Left ventricle myocardium inferior (tissue), 1 donor: ENCODE measurements at places on chromosomes 12 and 14. TPM values are rescaled to one million over a fixed set of nuclear protein-coding genes. Genes with fewer than 3 reads are reported as not detected.

DNA sequence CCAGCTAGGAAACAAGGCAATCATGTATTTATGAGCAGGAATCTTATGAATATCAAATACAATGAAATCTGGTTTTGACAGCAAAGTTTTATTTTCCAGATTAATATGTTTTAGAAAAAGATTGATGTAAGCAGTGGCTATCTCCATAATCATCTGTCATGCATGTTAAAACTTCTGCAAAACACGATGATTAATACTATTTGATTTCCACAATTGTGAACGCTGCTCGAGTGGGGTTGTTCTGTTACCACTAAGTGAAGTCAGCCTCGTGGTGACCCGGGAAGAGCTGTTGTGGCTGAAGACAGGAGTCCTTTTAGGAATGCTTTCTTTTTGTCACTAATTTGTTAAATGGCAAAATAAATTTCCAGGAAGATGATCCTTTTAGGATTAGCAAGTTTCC, 9.4 kb downstream of the CFAP251 start:
- no peaks in the 10 kb centered on the region for H3K36me3 ChIP-seq
- DNase-seq, result no peak
- H3K27ac ChIP-seq, result no peak overlapping the region
- H3K4me3 ChIP-seq, result no peak overlapping the region
- H3K27me3 ChIP-seq, result no peaks in the 10 kb centered on the region

- no peak for DNase-seq
- no peaks in the 10 kb centered on the region for H3K36me3 ChIP-seq
- no peaks in the 10 kb centered on the region for H3K4me1 ChIP-seq
- no peak overlapping the region for H3K27ac ChIP-seq
- no peak overlapping the region for H3K4me3 ChIP-seq
Measured at GRCh38 chr12:44497044-44497443, 379.1 kb downstream of the NELL2 start.

DNA sequence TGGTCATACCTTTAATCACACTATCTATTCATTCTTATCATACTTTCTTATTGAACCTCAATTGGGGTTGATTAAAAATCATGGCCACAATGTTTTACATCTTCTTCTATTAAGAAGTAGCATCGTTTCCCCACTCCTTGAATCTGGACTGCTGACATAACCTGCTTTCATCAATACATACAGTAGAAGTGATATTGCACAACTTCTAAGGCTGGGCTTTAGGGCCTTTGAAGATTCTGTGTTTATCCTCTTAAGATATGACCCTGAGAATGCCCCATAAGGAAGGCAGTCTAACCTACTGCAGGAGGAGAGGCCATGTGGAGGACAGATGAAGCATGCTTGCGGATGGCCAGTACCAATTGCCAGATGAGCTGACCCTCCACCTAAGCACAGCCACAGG, 1142.8 kb upstream of the SEL1L start:
- no peak overlapping the region for H3K4me3 ChIP-seq
- no peaks in the 10 kb centered on the region for H3K36me3 ChIP-seq
- no peaks in the 10 kb centered on the region for H3K4me1 ChIP-seq

GRCh38 chr14:54420478-54421142, 20.6 kb downstream of the CNIH1 start:
- H3K36me3 ChIP-seq, result peaks cover 5% of the 10 kb centered on the region
- no peaks in the 10 kb centered on the region for H3K4me1 ChIP-seq
- H3K27ac ChIP-seq, result no peak overlapping the region

- no peaks in the 10 kb centered on the region for H3K4me1 ChIP-seq
- DNase-seq, result no peak
- H3K4me3 ChIP-seq, result no peak overlapping the region
- H3K36me3 ChIP-seq, result no peaks in the 10 kb centered on the region
Measured at GRCh38 chr14:81980601-81981306, 447.1 kb upstream of the SEL1L start.

DNA sequence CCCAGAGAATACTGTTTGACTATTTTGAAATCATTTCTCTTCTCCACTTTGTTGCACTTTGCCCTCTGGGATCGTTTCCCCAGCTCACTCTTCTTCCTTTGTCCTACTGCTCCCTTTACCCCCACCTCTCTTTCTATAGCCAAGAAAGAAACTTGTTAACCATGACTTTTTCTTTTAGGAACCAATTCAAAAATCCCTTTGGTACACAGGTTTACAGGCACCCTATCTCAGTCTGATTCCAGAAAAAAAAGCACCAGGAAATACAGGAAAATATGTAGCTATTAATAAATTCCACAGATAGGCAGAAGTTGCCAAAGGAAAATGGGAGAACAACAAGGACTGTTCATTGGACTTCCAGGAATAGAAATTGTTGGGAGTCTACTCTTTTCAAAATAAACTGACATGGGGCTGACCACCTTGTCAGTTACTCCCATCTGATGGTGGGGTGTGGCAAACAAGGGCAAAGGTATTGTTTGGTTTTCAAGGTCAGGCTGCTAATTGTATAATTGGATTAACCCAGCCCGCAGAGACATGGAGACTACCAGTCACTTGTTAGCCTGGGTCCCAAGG, 82.4 kb downstream of the CRADD start:
- DNase-seq, result no peak
- no peaks in the 10 kb centered on the region for H3K27me3 ChIP-seq
- peaks cover 56% of the 10 kb centered on the region for H3K4me1 ChIP-seq
- H3K27ac ChIP-seq, result peak overlapping the region; percentile 42
- no peak overlapping the region for H3K4me3 ChIP-seq

DNA sequence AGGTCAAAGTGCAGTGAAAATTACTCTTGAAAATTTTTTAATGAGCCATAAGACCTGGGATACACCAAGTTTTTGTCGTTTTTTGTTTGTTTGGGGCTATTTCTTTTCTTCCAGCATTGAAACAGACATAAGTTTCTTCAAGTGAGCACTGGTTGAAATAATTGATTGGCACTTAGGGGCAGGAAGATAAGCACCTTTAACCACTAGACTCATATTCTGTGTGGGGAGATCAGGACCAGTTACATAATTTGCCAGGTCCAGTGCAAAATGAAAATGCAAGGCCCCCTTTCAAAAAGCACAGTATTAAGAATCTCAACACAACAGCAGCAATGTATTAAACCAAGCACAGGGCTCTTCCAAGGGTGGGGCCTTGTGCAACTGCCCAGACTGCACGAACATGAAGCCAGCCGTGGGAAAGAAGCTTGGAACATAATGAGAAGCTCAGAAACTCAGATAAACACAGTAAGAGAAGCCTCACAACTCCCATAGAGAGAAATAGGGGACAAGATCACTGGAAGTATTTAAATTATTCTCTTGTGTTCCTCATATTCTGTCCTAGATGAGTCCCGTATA, 3.2 kb upstream of the TCP11L2 start:
- H3K4me1 ChIP-seq, result peaks cover 55% of the 10 kb centered on the region
- H3K27ac ChIP-seq, result peak overlapping the region; percentile 98
- no peaks in the 10 kb centered on the region for H3K27me3 ChIP-seq
- no peaks in the 10 kb centered on the region for H3K36me3 ChIP-seq

GRCh38 chr12:122994140-122994675, 13.7 kb downstream of the ARL6IP4 start:
- no peak overlapping the region for H3K27ac ChIP-seq
- no peak for DNase-seq
- no peak overlapping the region for H3K4me3 ChIP-seq
- no peaks in the 10 kb centered on the region for H3K27me3 ChIP-seq
- H3K36me3 ChIP-seq, result peaks cover 56% of the 10 kb centered on the region
- H3K4me1 ChIP-seq, result peaks cover 18% of the 10 kb centered on the region

DNA sequence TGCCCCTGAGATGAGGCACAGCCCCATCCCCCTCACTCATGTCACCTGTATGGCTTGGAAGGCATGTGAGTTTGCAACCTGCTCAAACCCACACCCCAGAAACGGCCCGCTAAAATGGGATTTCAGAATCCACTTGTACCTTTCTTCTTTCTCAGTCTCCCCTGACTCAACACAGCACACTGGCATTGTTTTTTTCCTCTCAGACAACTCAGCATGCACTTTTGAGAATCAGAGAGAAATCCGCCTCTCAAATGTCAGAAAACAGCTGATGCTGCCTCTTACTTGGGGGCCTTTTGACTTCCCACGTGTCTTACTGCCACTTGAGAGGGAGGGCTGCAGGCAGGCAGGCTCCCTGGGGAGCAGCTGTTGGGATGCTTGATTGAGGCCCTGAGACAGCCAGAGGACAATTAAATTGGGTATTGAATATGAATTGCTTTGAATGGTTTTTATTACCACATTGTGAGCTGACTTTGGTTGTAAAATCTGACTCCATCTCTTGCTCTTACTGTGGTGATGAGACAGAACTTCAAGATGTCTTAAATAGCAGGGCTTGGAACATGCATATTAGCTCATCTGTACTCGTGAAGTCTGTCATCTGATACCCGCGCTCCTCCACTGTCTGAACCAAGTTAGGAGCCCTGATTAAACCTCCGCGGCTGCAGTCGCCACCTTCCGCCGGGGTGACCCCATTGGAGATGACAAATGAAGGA, 96.6 kb downstream of the APAF1 start:
- H3K27me3 ChIP-seq, result peaks cover 31% of the 10 kb centered on the region
- H3K27ac ChIP-seq, result no peak overlapping the region
- no peaks in the 10 kb centered on the region for H3K36me3 ChIP-seq
- H3K4me3 ChIP-seq, result no peak overlapping the region
- peaks cover 10% of the 10 kb centered on the region for H3K4me1 ChIP-seq

- no peaks in the 10 kb centered on the region for H3K36me3 ChIP-seq
- H3K4me1 ChIP-seq, result no peaks in the 10 kb centered on the region
- H3K27me3 ChIP-seq, result no peaks in the 10 kb centered on the region
- no peak for DNase-seq
- H3K4me3 ChIP-seq, result no peak overlapping the region
Measured at GRCh38 chr14:36055681-36056225, 120.8 kb downstream of the PTCSC3 start.

GRCh38 chr14:102256716-102257115, 48.2 kb downstream of the MOK start:
- no peak overlapping the region for H3K27ac ChIP-seq
- no peaks in the 10 kb centered on the region for H3K27me3 ChIP-seq
- H3K36me3 ChIP-seq, result no peaks in the 10 kb centered on the region
- no peak overlapping the region for H3K4me3 ChIP-seq
- H3K4me1 ChIP-seq, result peaks cover 10% of the 10 kb centered on the region
- DNase-seq, result no peak

DNA sequence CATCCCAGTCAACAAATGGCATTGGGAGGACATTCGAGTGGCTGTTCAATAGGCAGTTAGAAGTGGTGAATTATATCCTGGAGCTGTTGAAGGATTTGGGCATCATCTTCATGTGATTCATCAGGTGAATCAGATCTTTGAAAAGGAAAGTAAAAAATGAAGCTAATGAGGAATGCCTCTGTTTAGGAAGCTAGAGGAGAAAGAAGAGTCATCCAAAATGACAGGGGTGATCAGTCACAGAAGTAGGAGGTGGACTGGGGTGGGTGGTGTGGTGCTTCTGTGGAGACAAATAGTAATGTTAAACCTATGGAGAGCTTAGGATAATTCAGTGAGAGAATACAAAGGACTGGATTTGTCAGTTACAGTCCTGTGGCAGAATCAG, 32.7 kb downstream of the DIP2B start:
- H3K4me1 ChIP-seq, result peaks cover 19% of the 10 kb centered on the region
- no peak overlapping the region for H3K4me3 ChIP-seq
- H3K36me3 ChIP-seq, result no peaks in the 10 kb centered on the region
- H3K27ac ChIP-seq, result no peak overlapping the region
- no peaks in the 10 kb centered on the region for H3K27me3 ChIP-seq
- no peak for DNase-seq

DNA sequence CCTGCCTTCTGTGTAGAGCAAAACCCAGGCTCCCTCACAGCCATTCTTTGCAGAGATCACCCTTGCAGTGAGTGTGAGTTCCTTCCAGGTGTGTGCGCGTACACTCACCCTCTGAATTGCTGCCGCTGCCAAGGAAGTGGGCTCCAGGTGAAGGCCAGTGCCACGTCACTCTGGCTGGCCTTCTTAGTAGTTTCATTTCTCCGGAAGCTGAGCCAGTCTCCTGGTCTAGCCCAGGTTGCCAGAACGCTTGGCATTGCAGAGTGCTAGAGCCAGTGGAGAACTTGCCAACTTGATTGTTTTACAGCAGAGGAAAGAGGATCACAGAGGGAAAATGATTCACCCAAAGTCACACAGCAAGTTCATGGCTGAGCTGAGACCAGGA, 11.0 kb downstream of the CBLN3 start:
- no peaks in the 10 kb centered on the region for H3K27me3 ChIP-seq
- H3K4me3 ChIP-seq, result no peak overlapping the region
- no peak for DNase-seq
- H3K4me1 ChIP-seq, result peaks cover 16% of the 10 kb centered on the region
- peaks cover 23% of the 10 kb centered on the region for H3K36me3 ChIP-seq

DNA sequence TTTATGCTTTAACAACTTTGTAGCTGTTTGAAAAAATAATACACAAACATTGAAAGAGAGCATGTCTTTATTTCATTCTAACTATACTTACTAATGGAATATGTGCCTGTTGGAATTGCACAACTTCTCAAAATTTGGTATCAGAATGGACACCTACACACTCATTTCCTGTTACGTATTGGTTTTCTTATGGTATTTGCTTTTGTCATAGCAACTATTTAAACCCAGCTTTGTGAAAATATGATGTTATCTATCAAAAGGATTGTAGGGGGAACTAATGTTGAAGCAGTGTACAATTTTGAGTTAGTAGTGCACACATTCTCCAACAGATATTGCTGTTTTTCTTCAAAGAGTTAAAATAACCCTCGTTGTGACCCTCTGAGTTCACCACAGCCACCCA, 52.6 kb downstream of the RBMS2 start:
- peaks cover 23% of the 10 kb centered on the region for H3K4me1 ChIP-seq
- no peak for DNase-seq
- peaks cover 67% of the 10 kb centered on the region for H3K36me3 ChIP-seq
- no peak overlapping the region for H3K4me3 ChIP-seq
- H3K27me3 ChIP-seq, result no peaks in the 10 kb centered on the region
- no peak overlapping the region for H3K27ac ChIP-seq

- H3K27me3 ChIP-seq, result peaks cover 68% of the 10 kb centered on the region
- no peak for DNase-seq
Measured at GRCh38 chr14:96102081-96102856, 63.1 kb downstream of the C14orf132 start.

- H3K36me3 ChIP-seq, result no peaks in the 10 kb centered on the region
- peaks cover 15% of the 10 kb centered on the region for H3K4me1 ChIP-seq
- H3K27me3 ChIP-seq, result no peaks in the 10 kb centered on the region
- peak overlapping the region; percentile 37 for H3K27ac ChIP-seq
- DNase-seq, result peak; percentile 53
- no peak overlapping the region for H3K4me3 ChIP-seq
Measured at GRCh38 chr14:75905147-75905904, 76.5 kb downstream of the TGFB3 start.

Gene GLI1
- 0.93 TPM for total RNA-seq

Gene CD163
- 44.7 TPM for total RNA-seq

Gene GPRC5A
- total RNA-seq, result 0.77 TPM

Gene ZDHHC22
- total RNA-seq, result not detected

Gene KLHL33
- 0.33 TPM for total RNA-seq

Gene PPP1R1A
- total RNA-seq, result 75.0 TPM

Gene CAPZA3
- not detected for total RNA-seq

Gene HOXC10
- not detected for total RNA-seq

Gene TAS2R31
- 0.88 TPM for total RNA-seq

Gene KCNJ8
- total RNA-seq, result 51.3 TPM

Gene CLMN
- total RNA-seq, result 3.7 TPM

Gene PXMP2
- 42.3 TPM for total RNA-seq
